ENCODE measurements at places on chromosomes 16 and 17. TPM values are rescaled to one million over a fixed set of nuclear protein-coding genes. Genes with fewer than 3 reads are reported as not detected.
A peak's percentile ranks its signal among the peaks of the same experiment; 100 is the strongest.

- peaks cover 19% of the 10 kb centered on the region for H3K27me3 ChIP-seq
- H3K36me3 ChIP-seq: no peaks in the 10 kb centered on the region
- no peak for DNase-seq
Observed at GRCh38 chr17:63881935-63882601, at the start of gene GH2. TSS of gene GH2 (minus strand) at chr17:63881944. CDS start at chr17:63881801, 143 bp downstream.

Gene LPO
- total RNA-seq: 0.27 TPM

- H3K27me3 ChIP-seq: peaks cover 45% of the 10 kb centered on the region
- DNase-seq: no peak
- no peak overlapping the region for H3K4me3 ChIP-seq
- H3K4me1 ChIP-seq: peaks cover 22% of the 10 kb centered on the region
- no peak overlapping the region for H3K27ac ChIP-seq
- no peaks in the 10 kb centered on the region for H3K36me3 ChIP-seq
Observed at GRCh38 chr17:74217037-74217730, 3.8 kb downstream of the TTYH2 start.

Gene FOXC2
- 10.4 TPM for total RNA-seq

- DNase-seq: no peak
- no peak overlapping the region for H3K27ac ChIP-seq
- no peak overlapping the region for H3K4me3 ChIP-seq
Observed at GRCh38 chr16:65413861-65414260, 292.0 kb upstream of the CDH11 start.

DNA sequence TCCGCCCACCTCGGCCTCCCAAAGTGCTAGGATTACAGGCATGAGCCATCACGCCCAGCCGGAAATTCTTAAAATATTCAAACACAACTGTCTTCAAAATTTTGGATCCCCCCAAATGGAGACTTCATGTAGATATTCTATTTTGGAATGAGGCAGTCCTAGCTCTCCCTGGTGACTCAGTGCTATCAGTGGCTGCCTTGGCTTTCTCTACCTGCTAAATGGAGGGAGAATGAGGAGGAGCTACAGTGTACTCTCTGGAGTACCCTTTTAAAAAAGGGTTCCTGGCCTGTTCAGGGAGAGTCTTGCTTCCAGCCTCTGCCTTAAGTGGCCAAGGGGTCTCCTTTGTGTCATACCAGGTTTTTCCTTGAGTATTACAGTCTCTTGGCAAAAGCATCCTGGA is 10.8 kb downstream of the ALKBH5 start:
- no peak overlapping the region for H3K4me3 ChIP-seq
- no peak overlapping the region for H3K27ac ChIP-seq

DNA sequence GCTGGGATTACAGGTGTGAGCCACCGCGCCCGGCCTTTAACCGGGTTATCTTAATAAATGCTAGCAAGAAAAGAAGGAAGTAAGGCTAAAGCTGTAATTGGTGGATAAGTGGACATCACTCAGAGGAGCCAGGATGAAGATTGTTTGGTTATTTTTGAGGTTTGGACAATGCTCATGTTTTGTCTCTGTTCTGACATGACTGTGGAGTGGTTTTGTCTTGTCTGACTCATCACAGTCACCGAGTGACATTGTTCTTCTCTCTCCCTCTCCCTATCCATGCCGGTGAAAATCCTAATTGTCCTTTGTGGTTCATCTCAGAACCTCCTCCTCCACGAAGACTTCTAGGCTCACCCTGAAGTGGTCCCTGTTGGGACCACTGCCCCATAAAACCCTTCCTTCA is 23.5 kb upstream of the GRIN2A start:
- no peaks in the 10 kb centered on the region for H3K4me1 ChIP-seq
- H3K36me3 ChIP-seq: no peaks in the 10 kb centered on the region
- peaks cover 2% of the 10 kb centered on the region for H3K27me3 ChIP-seq
- no peak overlapping the region for H3K27ac ChIP-seq

Gene CALB2
- 0.25 TPM for total RNA-seq

GRCh38 chr16:10597187-10597601 is 16.8 kb upstream of the EMP2 start:
- H3K27me3 ChIP-seq: no peaks in the 10 kb centered on the region
- H3K4me1 ChIP-seq: peaks cover 15% of the 10 kb centered on the region
- no peak overlapping the region for H3K4me3 ChIP-seq
- no peaks in the 10 kb centered on the region for H3K36me3 ChIP-seq

GRCh38 chr17:64212122-64212521 is 50.9 kb downstream of the TEX2 start:
- DNase-seq: no peak
- no peak overlapping the region for H3K4me3 ChIP-seq
- peaks cover 57% of the 10 kb centered on the region for H3K4me1 ChIP-seq

DNA sequence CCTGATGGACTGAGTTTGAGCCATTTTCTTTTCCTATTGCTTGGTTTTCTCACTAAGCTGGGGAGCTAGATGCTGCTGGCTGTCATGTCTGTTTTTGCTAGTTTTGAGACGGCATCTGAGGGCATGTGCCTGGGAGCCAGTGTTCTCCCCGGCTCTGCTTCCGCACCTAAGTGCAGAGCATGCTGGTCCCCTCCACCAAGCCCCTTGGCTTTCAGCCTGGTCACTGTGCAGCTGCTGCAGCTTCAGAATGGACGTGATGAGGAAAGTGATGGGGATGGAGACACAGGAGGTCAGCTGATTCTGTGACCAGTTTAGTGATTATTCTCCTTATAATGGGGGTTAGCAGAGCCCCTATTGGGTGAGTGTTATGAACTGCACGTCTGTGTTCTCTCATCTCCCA is 28.5 kb downstream of the DNAH17 start:
- H3K4me1 ChIP-seq: no peaks in the 10 kb centered on the region
- no peaks in the 10 kb centered on the region for H3K27me3 ChIP-seq
- no peak overlapping the region for H3K4me3 ChIP-seq
- DNase-seq: no peak
- H3K27ac ChIP-seq: no peak overlapping the region
- H3K36me3 ChIP-seq: peaks cover 3% of the 10 kb centered on the region

Gene MT1H
- total RNA-seq: not detected

- H3K36me3 ChIP-seq: peaks cover 5% of the 10 kb centered on the region
- no peak overlapping the region for H3K4me3 ChIP-seq
- no peak overlapping the region for H3K27ac ChIP-seq
- no peak for DNase-seq
- no peaks in the 10 kb centered on the region for H3K27me3 ChIP-seq
- H3K4me1 ChIP-seq: peaks cover 6% of the 10 kb centered on the region
Observed at GRCh38 chr17:57247261-57247660, 9.1 kb upstream of the MSI2 start.

GRCh38 chr17:56319531-56319930 is 166.3 kb downstream of the ANKFN1 start:
- no peak for DNase-seq
- no peaks in the 10 kb centered on the region for H3K36me3 ChIP-seq
- no peak overlapping the region for H3K27ac ChIP-seq
- peaks cover 38% of the 10 kb centered on the region for H3K27me3 ChIP-seq

GRCh38 chr17:6796887-6797490 is 21.0 kb downstream of the FBXO39 start:
- no peaks in the 10 kb centered on the region for H3K36me3 ChIP-seq
- peaks cover 66% of the 10 kb centered on the region for H3K27me3 ChIP-seq
- no peaks in the 10 kb centered on the region for H3K4me1 ChIP-seq
- no peak for DNase-seq

DNA sequence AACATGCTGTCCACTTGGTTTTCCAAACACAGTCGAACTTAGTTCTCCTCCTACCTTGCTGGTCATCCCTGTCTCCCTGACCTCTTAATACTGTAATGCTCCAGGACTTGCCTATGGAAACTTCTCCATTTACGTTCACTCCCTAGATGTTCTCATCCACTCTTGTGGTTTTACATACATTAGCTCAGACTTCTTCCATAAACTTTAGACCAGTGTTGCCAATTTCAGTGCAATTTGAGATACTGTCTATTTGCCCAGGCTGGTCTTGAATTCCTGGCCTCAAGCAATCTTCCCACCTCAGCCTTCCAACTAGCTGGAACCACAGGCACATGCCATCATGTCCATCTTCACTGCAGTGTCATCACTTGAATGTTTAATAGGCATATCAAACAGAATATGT is 1.5 kb downstream of the MATCAP1 start:
- peaks cover 31% of the 10 kb centered on the region for H3K4me1 ChIP-seq
- H3K4me3 ChIP-seq: no peak overlapping the region
- H3K36me3 ChIP-seq: peaks cover 3% of the 10 kb centered on the region
- peaks cover 22% of the 10 kb centered on the region for H3K27me3 ChIP-seq
- DNase-seq: no peak

GRCh38 chr17:21218101-21218500 is 4.1 kb upstream of the TMEM11 start:
- H3K27ac ChIP-seq: peak overlapping the region; percentile 12
- DNase-seq: no peak
- H3K4me3 ChIP-seq: no peak overlapping the region
- peaks cover 15% of the 10 kb centered on the region for H3K36me3 ChIP-seq

Gene CHST5
- total RNA-seq: 0.50 TPM

- no peaks in the 10 kb centered on the region for H3K36me3 ChIP-seq
- H3K27ac ChIP-seq: no peak overlapping the region
- H3K4me3 ChIP-seq: no peak overlapping the region
- DNase-seq: no peak
Observed at GRCh38 chr17:74610108-74610507, 13.4 kb downstream of the CD300E start.

- peaks cover 13% of the 10 kb centered on the region for H3K4me1 ChIP-seq
- H3K36me3 ChIP-seq: peaks cover 1% of the 10 kb centered on the region
- no peak for DNase-seq
Observed at GRCh38 chr16:54125751-54126655, 160.6 kb downstream of the IRX3 start.

DNA sequence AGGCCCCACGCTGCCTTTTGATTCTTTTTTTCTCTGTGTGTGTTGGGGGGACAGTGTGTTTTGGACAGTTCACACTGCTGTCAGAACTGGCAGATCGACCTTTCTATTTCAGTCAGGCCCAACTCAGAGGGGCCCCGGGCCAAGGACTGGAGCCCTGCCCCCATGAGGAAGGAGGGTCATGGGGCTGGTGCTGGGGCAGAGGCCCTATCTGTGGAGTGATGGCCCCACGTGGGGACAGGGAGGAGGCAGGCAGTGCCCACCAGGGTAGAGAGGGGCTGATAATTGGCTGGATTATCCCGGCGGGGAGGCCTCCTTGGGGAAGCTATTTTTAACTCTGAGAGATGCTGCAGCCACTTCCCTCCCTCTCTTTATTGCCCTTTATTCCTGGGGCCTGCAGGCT is 5.7 kb upstream of the KCNJ12 start:
- H3K4me1 ChIP-seq: peaks cover 11% of the 10 kb centered on the region
- no peaks in the 10 kb centered on the region for H3K36me3 ChIP-seq
- H3K27me3 ChIP-seq: peaks cover 50% of the 10 kb centered on the region
- H3K27ac ChIP-seq: no peak overlapping the region
- H3K4me3 ChIP-seq: no peak overlapping the region
- DNase-seq: no peak

Gene PPP1R9B
- total RNA-seq: 56.6 TPM

Gene USP36
- 62.0 TPM for total RNA-seq

DNA sequence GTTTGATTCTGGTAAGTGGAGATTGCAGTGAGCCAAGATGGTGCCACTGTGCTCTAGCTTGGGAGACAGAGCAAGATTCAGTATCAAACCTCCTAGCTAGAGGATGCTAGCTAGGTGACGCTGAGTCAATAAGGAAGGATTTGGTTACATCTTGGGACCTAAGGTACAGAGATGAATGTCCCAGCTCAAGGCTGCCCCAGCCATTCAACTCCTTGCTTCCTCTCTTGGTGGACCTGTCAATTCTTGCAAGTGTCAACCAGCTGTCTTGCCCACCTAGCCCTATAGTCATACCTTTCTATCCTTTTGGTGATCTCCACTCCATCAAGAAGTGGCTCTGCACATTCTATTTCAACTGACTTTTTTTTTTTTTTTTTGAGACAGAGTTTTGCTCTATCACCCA is 1.4 kb upstream of the MILR1 start:
- no peaks in the 10 kb centered on the region for H3K36me3 ChIP-seq
- DNase-seq: no peak
- no peak overlapping the region for H3K4me3 ChIP-seq

Gene BRCA1
- total RNA-seq: 12.6 TPM

GRCh38 chr17:57484081-57484666 is 227.9 kb downstream of the MSI2 start:
- H3K4me3 ChIP-seq: no peak overlapping the region
- DNase-seq: no peak
- H3K27me3 ChIP-seq: no peaks in the 10 kb centered on the region

Measured in mesothelial cell of epicardium (in vitro differentiated cells).